ENCODE measurements at places on chromosomes 12 and 14.

DNA sequence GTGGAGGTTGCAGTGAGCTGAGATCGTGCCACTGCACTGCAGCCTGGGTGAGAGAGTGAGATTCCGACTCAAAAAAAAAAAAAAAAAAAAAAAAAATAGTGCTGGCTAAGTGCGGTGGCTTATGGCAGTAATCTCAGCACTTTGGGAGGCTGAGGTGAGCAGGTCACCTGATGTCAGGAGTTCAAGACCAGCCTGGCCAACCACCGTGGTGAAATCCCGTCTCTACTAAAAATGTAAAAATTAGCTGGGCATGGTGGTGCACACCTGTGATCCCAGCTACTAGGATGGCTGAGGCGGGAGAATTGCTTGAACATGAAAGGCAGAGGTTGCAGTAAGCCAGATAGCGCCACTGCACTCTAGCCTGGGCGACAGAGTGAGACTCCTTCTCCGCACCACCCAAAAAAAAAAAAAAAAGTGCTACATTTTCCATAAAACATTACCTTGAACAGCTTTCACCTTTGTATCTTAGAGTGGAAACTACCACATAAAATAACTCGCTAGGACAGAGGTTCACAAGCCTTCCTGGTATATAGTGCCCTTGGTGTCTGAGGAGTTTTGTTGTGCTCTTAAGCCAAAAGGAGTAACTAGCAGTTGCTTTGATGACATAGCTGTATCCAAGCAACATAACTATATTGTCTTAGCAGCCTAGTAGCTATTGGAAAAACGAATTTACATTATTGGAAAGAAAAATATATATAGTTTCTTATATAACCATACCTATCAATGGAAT, 11.1 kb downstream of the PTGES3 start:
- DNase-seq: no peak

GRCh38 chr12:58325561-58325960, 384.2 kb downstream of the ATP23 start:
- DNase-seq: no peak

- DNase-seq: no peak
These were observed 88.6 kb upstream of the CPSF6 start for GRCh38 chr12:69150796-69151127.

DNA sequence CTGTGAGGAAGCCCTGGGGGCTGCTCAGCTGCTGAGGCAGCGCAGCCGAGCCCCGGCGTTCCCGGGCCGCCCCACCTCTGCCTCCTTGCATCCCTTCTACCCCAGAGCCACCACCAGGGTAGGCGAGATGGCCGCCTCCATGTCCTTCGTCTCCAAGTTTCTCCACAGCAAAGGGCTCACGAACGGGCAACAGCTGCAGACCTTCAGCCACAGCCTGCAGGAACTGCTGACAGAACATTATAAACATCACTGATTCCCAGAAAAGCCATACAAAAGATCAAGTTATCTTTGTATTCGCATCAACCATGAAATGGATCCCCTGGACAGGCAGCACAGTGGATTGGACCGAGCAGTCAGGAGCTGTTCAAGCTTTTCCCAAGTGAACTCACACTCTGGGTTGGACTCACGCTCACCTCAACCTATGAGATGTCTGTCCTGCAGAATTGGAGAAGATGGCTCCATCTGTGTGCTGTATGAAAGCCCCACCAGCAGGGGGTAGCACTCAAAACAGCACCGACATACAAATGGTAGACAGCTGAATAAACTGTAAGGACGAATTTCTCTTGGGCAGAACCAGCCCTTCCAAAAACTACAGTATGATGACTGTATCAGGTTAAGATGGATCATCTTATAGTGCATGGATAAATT, 19.4 kb upstream of the A2M start:
- DNase-seq: peak; percentile 26

- DNase-seq: peak; percentile 64
These were observed 51.6 kb downstream of the RPS6KA5 start for GRCh38 chr14:91008759-91009409.

GRCh38 chr12:121378736-121379135, 21.2 kb upstream of the RNF34 start:
- no peak for DNase-seq

GRCh38 chr12:120225852-120226640, 25.1 kb upstream of the RPLP0 start:
- DNase-seq: peak; percentile 60

DNA sequence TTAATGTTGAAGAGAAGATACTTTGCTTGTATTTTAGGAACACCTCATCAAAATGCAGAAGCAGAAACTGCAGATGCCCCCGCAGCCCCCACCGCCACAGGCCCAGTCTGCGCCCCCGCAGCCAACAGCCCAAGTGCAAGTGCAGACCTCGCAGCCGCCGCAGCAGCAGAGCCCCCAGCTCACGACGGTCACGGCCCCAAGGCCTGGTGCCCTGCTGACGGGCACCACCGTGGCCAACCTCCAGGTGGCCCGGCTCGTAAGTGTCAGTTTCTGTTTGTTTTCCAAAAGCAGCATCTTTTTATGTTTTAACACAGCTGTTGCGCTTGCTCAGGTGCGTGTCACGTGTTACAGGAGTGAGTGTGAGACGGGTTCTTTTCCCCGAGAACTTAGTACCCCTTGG, 79.5 kb downstream of the DDX51 start:
- DNase-seq: no peak

DNA sequence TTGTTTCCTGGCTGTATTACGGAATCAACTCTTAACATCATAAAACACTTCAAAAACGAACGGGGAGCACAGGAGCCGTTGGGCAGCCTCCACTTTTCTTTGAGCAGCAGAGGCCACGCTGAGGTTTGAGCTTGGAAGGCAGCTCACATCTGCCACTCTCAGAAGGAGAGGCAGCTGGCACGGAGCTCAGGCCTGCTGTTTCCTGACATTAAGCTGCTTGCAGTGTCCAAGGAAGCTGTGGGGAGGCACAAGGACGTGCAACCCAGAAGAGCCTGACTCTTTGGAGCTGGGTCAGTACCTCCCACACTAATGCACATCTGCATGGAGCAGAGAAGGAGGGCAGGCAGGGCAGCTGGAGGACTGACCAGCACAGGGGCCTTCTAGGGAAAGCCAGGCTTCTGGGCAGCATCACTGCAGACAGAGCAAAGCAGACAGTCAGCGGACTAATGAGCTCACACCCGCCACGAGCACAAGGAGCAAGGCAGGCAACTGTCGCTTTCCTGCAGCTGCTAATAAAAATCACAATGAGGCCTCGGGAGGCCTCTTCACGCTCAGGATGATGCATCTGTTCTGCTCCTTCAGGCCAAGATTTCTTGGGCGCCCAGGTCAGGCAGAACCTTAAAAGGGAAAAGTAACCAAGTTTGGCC, 211.1 kb downstream of the GLT1D1 start:
- DNase-seq: no peak

DNA sequence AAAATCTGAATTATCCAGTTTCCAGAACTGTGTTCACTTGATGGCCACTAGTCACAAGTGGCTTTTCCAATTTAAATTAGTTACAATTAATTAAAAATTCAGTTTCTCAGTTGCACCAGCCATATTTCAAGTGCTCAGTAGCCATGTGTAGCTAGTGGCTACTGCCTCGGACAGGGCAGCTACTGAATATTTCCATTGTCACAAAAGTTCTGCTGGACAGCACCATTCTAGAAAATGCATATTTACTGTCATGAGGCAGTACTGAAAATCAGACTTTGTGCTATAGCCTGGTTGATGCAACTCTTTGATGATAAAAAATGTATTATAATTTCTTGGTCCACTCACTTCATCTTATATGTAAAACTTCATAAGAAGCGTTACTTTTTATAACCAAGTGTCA, 11.5 kb upstream of the OVCH1 start:
- no peak for DNase-seq

DNA sequence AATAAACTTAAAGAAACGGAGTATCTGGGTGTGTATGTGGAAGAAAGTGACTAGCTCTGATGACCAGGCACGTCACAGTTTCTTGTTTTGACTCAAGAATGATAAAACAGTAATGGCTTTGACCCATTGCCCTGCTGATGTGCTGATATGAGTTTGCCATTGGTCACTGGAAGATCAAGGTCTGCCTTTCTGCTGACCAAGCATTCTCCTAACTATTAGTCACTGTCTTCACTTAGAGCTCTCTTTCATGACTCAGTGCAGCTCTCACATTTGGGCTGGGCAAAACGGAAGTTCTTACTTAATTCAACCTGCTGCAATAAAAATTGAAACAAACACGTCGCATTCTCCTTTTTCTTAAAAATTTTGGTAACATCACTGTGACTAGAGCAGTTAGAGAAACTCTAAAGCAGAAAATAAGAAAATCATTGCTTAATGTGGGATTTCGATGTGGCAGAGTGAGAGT, 366.7 kb downstream of the BTG1 start:
- DNase-seq: peak; percentile 15

GRCh38 chr12:11553871-11554533, 95.5 kb upstream of the ETV6 start:
- DNase-seq: peak; percentile 38

DNA sequence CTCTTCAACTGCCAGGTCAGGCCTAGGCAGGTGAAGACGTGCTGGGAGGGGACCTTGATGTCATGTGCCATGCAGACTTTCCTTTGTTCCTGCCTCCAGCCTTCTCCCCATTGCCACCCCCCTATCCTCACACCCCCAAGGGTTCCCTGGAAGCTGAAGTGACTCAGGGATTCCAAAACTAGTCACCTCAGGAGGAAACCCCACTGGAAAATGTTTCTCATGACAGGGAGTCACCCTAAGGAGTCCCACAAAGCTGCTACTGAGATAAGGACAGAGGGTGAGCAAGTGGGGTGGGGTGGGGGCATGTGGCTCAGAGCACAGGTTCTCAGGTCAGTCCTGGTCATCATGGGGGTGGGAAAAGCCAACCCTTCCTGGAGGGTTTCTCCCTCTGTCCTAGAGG, 2.4 kb upstream of the IL25 start:
- DNase-seq: no peak

DNA sequence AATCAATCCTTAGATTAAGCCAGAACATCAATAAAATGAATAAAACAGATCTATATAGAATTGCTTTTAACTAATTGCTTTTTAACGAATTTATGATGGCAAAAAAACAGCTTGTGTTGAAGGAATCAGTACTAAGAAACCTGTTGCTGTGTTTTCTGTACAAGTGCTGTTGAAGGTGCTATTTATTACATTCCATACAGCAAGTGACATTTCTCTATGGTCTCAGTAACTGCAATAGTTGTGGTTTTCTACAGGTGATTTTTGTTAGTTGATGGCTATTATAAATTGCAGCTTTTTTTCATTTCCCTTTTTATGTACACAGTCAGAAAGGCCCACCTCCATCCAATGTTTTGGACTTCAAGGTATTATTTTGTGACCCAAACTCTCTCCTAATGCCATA, 56.6 kb downstream of the SLC2A13 start:
- no peak for DNase-seq

DNA sequence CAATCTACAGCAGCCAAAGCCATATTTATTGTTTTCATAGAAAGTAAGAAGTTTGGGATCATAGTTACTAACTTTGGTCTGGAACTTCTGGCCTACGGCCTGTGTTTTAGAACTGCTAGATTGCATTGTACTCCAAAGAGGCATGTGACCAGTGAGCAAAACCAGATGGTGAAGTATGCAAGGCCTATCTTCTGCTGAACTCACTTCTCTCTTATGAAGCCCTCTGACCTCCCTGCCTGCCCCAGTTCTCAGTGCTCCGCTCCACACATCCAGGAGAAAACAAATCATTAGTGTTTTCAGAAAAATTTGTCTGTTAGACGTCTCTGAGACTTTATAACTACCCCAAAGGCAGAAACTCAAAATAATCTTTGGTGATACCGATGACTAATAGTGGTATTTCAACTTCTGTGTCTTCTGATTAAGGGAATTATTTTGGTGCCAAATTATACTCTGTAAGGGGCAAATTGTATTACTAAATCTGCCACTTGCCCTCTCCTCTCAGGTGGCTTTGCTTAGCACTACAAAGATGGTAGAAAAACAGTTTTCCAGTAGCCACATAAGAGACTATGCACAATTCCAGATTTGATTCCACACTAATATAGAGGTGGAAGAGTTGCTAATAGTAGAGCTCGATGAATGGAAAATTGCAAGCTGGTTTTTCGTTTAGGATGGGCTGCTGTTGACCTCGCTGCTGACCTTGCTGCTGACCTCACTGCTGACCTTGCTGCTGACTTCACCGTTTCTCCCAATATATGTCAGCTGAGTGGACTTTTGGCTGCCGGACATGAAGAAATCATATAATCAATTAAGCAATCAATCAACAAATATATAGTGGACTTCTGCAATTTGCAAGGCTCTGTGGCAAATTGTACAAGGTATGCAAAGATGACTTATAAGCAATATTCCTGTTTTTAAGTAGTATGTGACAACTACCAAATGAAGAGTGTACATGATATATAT, 147.5 kb downstream of the KITLG start:
- DNase-seq: no peak
